ENCODE measurements at places on chromosomes 2 and 18.

- DNase-seq = peak; percentile 35
These were observed 93.2 kb downstream of the PDCL3 start for GRCh38 chr2:100655936-100656534.

GRCh38 chr18:32093102-32093511 is 1.4 kb downstream of the RNF138 start:
- peak; percentile 78 for DNase-seq

DNA sequence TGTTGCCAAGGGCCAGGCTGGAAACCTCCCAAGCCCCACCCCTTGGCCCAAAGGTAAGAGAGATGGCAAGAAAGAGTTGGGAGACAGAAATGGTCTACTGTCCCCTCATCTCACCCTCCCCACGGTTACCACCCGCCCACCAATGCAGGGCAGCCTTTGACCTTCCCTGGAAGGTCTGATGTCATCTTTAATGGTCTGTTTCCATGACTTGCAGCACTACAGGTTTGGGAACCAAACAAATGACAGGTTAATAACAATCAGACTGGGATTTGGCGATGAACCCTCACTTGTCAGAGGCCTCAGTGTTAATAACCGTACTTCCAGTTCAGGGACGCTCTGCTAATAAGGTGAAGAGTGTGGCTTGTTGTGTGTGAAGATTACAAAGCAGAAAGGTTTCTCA is 70.4 kb downstream of the MRO start:
- DNase-seq = no peak

- DNase-seq = peak; percentile 64
These were observed 298.9 kb downstream of the EIPR1 start for GRCh38 chr2:3078684-3079083.

DNA sequence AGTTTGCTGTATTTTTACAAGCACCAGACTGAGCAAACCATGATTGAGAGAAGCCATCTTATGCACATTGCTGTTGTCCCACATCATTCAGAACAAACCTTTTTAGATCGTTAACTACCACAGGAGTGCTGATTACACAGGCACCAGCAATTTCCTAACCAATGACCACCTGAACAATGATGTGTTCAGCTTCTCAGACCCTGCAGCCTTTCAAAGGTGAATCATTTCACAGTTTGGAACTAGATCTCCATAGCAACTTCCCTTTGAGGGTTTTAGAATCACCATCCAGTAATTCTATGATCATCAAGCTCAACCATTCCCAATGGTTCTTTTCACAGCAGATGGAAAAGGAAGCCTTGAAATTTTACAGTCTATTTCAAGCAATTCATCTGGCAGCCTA is 71.4 kb downstream of the OLA1 start:
- DNase-seq = peak; percentile 84

DNA sequence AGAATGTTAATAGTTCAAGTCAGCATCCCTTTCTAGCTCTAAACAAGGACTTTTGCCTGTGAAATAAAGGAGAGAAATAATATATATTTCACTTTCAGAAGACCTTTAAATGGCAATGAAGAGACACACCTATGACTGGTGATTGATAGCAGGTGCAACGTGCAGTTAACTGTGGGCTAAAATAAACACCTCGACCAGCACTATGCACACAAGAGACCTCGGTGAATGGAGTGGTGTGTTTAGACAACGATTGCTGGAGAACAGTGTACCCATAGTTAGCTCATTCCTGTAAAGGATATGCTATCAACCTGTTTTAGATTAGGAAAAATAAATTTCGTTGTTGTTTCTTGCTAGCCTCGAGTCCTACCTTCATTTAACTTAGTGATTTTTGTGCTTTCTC is 143.4 kb downstream of the NR4A2 start:
- no peak for DNase-seq

DNA sequence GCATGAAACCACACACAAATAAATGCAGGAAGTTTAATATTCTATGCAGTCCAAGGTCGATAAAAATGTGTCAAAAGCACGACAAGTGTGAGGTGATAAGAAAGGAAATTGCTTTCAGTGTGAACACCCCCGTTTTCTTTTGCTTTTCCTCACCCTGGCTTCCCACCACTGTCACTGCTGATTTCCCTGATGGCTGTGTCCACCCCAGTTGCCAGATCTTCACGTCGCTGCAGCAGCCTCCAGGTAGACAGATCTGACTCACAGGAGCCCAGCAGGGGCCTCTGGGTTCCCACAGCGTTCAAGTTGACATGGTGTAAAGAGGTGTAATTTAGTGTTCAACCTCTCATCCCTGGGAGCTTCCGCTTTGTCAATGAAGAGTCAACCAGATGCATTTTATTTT is 128.0 kb upstream of the TACR1 start:
- DNase-seq = peak; percentile 71

GRCh38 chr2:23684395-23685176 is 242.3 kb downstream of the ATAD2B start:
- DNase-seq = no peak

- DNase-seq = no peak
These were observed 109.1 kb downstream of the TMEM17 start for GRCh38 chr2:62396880-62397279.

DNA sequence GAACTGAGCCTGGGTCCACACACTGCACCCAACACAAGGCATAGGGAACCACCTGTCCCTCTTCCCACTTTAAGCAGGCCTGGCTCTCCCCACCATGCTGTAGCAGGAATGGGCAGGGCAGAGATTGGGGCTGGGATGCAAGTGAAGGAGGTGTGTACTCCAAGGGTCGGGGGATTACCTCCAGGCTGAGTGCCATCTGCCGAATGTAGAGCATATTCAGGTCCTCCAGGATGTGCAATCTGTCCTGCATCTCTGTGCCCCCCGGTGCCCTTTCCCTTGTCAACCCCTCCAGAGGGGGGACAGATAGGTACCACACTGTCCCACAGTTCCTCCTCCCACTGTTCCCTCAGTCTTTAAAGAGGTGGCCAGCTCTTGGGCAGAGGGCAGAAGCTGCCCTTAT is 2.4 kb downstream of the RTKN start:
- no peak for DNase-seq

DNA sequence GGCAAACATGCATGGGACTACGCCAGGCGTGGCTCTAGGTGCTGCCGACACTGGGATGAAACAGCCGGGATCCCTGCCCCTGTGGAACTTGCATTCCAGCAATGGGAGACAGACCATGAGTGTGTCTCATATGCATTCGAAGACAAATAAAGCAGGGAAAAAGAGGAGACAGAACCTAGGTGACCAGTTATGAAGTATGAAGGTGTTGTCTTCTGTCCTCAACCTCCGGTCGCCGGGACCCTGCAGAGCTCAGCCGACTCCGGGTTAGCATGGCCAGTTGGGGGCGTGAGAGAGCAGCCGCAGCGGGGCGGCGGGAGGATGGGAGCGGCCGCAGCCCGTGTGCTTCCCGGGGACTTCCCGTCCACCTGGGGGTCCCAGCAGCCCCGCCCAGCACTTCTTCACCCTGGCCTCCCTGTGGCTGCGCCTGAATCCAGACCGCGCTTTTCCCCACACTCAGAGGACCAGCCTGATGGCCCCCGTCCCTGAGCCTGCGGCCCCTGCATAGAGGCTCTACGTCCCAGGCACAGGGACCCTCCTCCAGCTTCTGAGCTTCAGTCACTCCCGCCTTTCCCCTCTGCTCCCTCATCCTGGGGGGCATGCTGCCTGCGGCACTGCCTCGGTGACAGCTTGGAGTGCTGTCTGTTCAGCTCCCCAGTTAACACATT is 11.4 kb downstream of the ID2 start:
- DNase-seq = peak; percentile 74

DNA sequence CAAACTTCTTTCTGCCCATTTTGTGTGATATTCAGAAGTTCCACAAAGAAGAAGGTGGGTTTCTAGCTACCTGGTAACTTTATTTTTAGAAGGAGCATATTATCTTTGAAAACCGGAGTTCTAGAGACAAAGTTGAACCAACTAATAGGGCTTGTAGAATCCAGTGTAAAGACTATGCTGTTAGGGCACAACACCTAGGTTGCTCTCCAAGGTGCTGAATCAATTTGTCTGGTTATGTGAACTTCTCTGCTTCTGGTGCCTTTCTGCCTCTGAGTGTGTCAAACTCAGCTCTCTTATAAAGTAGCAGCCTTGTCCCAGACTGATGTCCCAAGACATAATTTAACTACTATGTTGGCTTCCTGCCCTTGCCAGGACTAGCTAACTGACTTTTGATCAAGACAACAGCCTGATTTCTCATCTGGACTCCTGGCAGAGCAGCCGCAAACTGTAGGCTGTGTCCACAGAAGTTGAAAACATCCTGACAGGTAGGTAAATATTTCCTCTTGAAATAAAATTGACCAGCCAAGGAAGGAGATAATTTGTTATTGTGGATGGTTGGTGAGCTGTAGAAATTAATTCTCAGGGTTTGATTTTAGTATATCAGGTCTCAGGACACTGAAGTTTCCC is 119.4 kb downstream of the CYRIA start:
- peak; percentile 60 for DNase-seq

GRCh38 chr2:240593026-240593702 is 6.6 kb downstream of the CAPN10 start:
- DNase-seq = no peak

- DNase-seq = no peak
These were observed 95.0 kb upstream of the LDAH start for GRCh38 chr2:20917719-20918572.

- DNase-seq = no peak
These were observed 3.7 kb upstream of the LRP2 start for GRCh38 chr2:169366066-169366465.

- DNase-seq = no peak
These were observed 163.6 kb downstream of the AGPS start for GRCh38 chr2:177556153-177556552.

DNA sequence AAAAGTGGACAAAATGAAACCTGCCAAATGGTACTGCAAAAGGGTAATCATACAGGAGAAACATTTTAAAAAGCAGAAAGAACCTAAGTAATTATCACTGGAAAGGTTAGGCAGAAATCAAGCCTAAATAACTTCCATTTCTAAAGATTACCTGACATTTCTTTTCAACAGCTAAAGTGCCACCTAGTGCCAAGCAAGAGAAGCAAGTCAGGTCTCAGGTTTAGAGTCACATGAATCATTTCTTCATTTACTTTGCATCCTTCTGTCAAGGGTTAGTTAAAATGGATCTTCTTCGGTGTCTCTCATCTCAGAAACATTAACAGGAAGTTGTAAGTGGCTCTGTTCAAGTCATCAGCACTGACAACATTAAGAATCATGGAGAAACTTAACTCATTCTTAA is 90.3 kb downstream of the AKAIN1 start:
- no peak for DNase-seq

DNA sequence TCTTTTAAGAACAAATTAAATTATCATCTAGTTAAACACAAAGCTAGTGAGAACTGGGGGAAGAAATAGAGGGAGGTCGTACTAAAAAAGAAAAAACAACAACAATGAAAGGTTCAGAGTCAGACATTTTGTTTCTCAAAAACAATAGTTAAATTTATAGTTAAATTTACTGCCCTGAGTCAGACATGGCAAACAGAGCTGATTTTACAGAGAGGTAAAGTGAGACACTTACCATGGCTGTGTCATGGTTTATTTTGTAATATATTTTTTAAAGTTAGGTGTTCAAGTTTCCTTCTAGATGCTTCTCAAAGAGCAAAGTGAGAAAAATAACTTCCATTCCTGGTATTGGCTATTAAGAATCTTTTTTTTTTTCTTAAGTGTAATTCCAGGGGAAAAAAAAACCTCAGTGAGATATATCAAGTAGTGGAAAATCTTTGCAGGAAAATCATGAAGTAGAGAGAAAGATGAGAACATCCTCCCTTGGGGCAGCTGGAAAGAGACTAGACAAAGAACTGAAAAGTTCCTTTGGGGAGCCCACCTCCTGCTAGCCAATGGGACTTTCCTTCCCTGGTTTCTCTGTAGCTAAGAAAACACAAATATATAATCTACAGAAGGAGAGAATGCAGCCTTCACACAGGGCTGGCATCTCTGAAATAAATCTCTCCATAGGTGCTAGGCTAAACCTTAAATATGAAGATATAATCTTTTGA is 12.3 kb downstream of the KLF7 start:
- no peak for DNase-seq

DNA sequence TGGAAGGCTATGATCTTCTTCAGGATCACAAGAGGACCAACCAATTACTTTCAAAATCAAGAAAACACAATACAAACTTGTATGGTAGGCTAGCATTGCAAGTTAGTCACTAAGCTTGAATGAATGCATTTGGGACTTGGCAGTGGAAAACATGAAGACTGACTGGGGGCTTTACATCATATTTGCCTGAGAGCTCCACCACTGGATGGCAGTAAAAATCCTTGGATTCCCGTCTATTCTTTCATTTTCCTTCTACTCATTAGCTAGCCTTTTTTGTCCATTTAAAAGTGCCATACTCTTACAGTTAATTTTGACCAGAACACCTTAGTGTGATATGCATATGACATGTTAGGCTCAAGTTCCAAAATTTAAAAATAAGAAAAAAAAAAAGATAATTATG is 63.5 kb upstream of the RASGRP3 start:
- DNase-seq = no peak

DNA sequence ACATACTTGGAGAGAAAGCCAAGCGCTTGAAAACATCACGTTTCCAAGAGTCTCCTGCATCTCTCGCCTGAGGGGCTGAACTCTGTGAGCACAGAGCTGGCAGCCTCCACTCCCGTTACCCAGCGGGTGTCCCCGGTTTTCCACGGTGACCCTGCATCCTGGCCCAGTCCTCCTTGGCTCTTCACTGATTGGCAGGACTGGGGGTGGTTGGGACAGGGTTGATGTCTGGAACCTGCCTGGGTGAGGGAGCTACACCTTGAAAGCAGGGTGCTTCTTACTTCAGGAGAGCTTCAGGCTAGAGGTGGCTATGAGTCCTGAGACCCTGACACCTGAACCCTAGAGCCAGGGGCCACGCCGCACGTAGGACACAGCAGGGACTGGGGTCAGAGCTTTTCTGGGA is 234.1 kb downstream of the DYSF start:
- no peak for DNase-seq

DNA sequence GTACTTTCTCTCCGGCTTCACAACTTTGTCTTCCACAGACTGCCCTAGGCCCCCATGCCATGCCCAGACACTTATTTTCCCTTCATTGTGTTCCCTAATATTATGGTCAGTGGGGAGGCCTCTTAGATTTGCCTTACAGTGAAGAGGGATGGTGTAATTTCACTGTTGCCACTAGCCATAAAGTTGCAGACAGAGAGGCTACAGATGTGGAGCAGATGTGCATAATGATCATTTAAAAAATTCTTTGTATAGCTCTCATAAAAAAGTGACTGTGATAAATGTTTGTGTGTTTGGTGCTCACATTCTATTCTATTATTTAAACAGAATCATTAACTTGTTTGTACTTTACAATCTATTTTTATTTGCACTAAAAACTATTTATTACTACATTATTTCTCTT is 67.5 kb upstream of the FN1 start:
- no peak for DNase-seq

All from islet precursor cell (in vitro differentiated cells).